Neural crest cell (in vitro differentiated cells): ENCODE measurements at places on chromosomes 7 and 10. TPM values are rescaled to one million over a fixed set of nuclear protein-coding genes. Genes with fewer than 3 reads are reported as not detected.

The TCAF2 gene
- total RNA-seq, result 0.09 and 0.11 TPM in 2 replicates

The PPP1R17 gene
- 1.2 and 1.4 TPM in 2 replicates for total RNA-seq

The NRG3 gene
- total RNA-seq, result 3.1 and 3.4 TPM in 2 replicates

The TDRD1 gene
- not detected in 2 replicates for total RNA-seq

The GSTO2 gene
- 0.27 and 0.58 TPM in 2 replicates for total RNA-seq

The IL6 gene
- total RNA-seq, result not detected in 2 replicates

DNA sequence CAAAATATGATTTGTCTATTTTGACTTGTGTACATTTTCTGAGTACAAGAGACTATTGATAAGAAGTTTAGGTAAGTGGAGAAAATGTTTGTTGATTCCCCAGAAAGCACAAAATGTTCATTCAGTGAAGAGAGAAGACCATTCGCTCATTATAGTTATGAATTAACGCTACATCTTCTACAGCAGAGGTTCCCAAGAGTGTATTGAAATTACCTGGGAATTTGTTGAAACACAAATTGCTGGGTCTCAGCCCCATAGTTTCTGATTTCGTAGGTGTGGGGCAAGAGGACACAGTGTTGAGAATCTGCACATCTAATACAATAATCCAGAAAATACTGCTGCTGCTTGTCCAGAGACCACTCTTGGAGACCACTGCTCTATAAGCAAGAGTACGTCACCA, 24.2 kb downstream of the JAZF1 start:
- no peaks in the 10 kb centered on the region for H3K27me3 ChIP-seq
- H3K4me3 ChIP-seq, result no peak overlapping the region
- no peaks in the 10 kb centered on the region for H3K36me3 ChIP-seq
- H3K27ac ChIP-seq, result no peak overlapping the region
- H3K4me1 ChIP-seq, result no peaks in the 10 kb centered on the region

- H3K4me3 ChIP-seq, result no peak overlapping the region
- no peak overlapping the region for H3K27ac ChIP-seq
- H3K36me3 ChIP-seq, result peaks cover 2% of the 10 kb centered on the region
- DNase-seq, result no peak
- peaks cover 53% of the 10 kb centered on the region for H3K27me3 ChIP-seq
Measured at GRCh38 chr7:128941323-128941890, 3.7 kb downstream of the IRF5 start.

- no peak overlapping the region for H3K4me3 ChIP-seq
- no peaks in the 10 kb centered on the region for H3K27me3 ChIP-seq
- no peaks in the 10 kb centered on the region for H3K36me3 ChIP-seq
- H3K27ac ChIP-seq, result no peak overlapping the region
- DNase-seq, result no peak
- peaks cover 8% of the 10 kb centered on the region for H3K4me1 ChIP-seq
Measured at GRCh38 chr7:18534481-18534880, 38.9 kb downstream of the HDAC9 start.

DNA sequence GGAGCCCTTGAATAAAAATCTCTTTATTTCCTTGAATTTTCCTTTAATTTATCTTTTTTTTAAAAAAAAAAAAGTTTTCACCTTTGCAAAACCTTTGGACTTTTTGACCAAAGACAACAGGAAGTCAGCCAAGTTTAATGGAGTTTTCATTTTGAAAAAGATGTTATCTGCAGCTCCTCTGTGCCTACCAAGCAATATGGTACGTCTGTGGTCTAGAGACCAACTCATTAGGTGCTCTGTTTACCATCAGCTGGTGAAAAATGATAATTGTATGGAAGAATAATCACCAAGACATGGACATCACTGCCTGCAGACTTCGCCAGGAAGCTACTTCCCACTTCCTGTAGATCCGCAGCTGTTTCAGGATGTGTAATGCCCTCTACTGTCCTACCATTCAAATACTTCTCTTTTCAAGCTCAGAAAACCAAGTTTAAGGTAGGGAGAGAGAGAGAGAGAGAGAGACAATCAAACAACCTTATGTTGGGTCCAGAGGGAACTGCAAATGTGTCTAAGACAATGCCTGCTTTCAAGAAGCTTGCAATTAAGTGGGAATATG, 18.7 kb downstream of the PLXNA4 start:
- H3K36me3 ChIP-seq, result peaks cover 7% of the 10 kb centered on the region
- peaks cover 19% of the 10 kb centered on the region for H3K4me1 ChIP-seq
- no peak overlapping the region for H3K27ac ChIP-seq
- no peak overlapping the region for H3K4me3 ChIP-seq
- no peak for DNase-seq

- no peaks in the 10 kb centered on the region for H3K27me3 ChIP-seq
- no peak overlapping the region for H3K4me3 ChIP-seq
- peaks cover 2% of the 10 kb centered on the region for H3K36me3 ChIP-seq
- H3K4me1 ChIP-seq, result peaks cover 13% of the 10 kb centered on the region
- no peak for DNase-seq
- no peak overlapping the region for H3K27ac ChIP-seq
Measured at GRCh38 chr7:38863601-38864291, 45.2 kb downstream of the VPS41 start.

DNA sequence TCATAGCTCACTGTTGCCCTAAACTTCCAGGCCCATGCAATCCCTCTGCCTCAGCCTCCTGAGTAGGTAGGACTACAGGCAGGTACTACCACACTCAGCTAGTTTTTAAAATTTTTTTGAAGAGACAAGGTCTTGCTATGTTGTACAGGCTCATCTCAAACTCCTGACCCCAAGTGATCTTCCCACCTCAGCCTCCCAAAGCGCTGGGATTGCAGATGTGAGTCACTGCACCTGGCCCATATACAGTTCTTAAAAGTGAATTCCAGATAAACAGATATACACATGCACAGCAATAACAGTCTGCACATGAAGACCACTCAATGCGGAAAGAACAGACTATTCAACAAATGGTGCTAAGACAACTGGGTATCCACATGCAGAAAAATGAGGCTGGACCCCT, 67.8 kb downstream of the SRPK2 start:
- no peak for DNase-seq
- H3K27me3 ChIP-seq, result no peaks in the 10 kb centered on the region
- peaks cover 11% of the 10 kb centered on the region for H3K36me3 ChIP-seq
- peaks cover 19% of the 10 kb centered on the region for H3K4me1 ChIP-seq
- H3K4me3 ChIP-seq, result no peak overlapping the region

GRCh38 chr7:145909991-145910513, 206.5 kb upstream of the CNTNAP2 start:
- no peaks in the 10 kb centered on the region for H3K27me3 ChIP-seq
- H3K4me3 ChIP-seq, result no peak overlapping the region
- H3K4me1 ChIP-seq, result no peaks in the 10 kb centered on the region

GRCh38 chr7:122682815-122683550, 15.9 kb downstream of the RNF133 start:
- H3K27ac ChIP-seq, result no peak overlapping the region
- no peaks in the 10 kb centered on the region for H3K27me3 ChIP-seq
- no peaks in the 10 kb centered on the region for H3K36me3 ChIP-seq
- H3K4me3 ChIP-seq, result no peak overlapping the region
- no peak for DNase-seq

GRCh38 chr7:90503367-90503766, 33.9 kb downstream of the PTTG1IP2 start:
- no peak overlapping the region for H3K4me3 ChIP-seq
- no peak overlapping the region for H3K27ac ChIP-seq
- no peaks in the 10 kb centered on the region for H3K36me3 ChIP-seq
- H3K27me3 ChIP-seq, result no peaks in the 10 kb centered on the region

- no peak overlapping the region for H3K4me3 ChIP-seq
- DNase-seq, result no peak
- H3K27ac ChIP-seq, result no peak overlapping the region
- no peaks in the 10 kb centered on the region for H3K36me3 ChIP-seq
- H3K4me1 ChIP-seq, result peaks cover 10% of the 10 kb centered on the region
Measured at GRCh38 chr10:108631332-108631731, 1292.0 kb downstream of the XPNPEP1 start.

- DNase-seq, result no peak
- peaks cover 9% of the 10 kb centered on the region for H3K4me1 ChIP-seq
Measured at GRCh38 chr7:885893-886625, 9.7 kb downstream of the GET4 start.

- H3K36me3 ChIP-seq, result no peaks in the 10 kb centered on the region
- no peak for DNase-seq
- H3K4me3 ChIP-seq, result no peak overlapping the region
Measured at GRCh38 chr10:30583778-30584415, 45.7 kb downstream of the LYZL2 start.

DNA sequence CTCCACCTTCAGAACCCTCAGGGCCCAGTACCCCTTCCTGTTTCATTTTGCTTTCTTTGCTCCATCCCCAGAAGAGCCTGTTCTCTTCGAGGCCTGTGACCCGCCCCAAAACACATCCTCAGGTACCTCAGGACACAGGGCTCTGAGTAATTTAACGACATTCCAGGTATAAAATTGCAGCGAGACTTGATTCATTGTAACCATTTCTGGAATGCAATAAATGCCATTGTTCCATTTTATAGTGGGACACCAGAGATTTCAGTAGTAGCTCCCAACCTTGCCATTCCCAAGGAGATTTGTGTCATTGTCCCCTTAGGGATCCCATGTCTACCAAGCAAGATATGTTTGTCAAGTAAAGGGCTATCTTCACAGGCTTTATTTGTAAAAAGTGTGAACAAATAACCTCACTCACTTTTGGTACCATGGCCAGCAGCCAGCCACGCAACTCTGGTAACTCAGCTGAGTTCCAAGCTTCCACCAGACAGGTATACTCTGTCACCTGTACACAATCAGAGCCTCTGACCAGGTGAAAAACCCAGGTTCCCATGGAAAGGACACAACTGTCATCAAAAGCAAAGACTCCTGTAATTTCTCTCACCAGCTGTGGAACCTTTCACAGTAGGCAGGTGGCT, 441.3 kb downstream of the PLXNA4 start:
- peaks cover 9% of the 10 kb centered on the region for H3K4me1 ChIP-seq
- H3K27me3 ChIP-seq, result no peaks in the 10 kb centered on the region
- peaks cover 4% of the 10 kb centered on the region for H3K36me3 ChIP-seq
- no peak overlapping the region for H3K27ac ChIP-seq

DNA sequence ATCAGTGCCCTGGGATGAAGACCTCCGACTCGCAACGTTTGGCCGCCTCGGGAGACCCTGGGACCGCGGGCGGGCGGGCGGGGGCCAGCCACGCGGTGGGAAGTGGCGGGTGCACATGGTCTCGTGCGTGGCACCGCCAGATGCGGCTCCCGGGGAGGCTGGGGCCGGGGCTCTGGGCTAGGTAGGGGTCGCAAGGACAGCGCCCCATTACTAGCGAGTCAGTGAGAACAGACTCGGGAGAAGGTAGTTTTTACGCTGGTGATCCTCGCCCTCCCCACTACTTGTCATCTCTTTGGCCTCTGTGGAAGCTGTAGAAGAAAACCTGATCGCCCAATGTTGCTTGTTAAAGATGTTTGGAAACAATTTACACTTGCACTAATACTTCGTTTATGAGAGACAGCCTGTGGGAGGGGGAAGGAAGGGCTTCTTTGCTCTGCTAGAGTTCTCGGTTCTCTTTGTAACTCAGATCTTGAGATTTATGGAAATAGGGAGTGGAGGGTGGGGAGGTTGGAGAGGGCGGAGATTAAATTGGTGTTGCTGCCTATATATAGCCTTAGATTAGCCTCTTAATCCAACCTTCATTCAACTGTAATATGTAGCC, 591 bp downstream of the BZW2 start:
- H3K27ac ChIP-seq, result no peak overlapping the region
- no peaks in the 10 kb centered on the region for H3K27me3 ChIP-seq
- H3K36me3 ChIP-seq, result no peaks in the 10 kb centered on the region

DNA sequence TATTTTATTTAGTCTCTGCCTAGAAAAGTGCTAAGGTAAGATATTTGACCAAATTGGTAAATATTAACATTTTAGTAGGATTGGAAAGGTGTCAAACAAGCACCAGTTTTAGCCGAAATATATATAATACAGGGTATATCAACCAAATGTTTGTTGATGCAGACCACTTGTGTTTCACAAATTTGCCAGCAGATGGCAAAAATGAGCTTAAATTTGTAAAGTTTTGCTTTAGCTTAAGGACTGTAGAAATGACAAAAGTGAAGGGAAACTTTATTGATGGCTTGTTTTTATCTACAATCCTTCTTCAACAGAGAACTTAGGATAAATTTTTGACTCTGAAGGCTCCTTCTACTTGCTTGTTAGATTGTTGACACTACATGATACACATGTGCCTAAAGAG, 4.8 kb upstream of the POLR1F start:
- peak overlapping the region; percentile 52 for H3K4me3 ChIP-seq
- DNase-seq, result peak; percentile 38
- peaks cover 15% of the 10 kb centered on the region for H3K27me3 ChIP-seq
- H3K27ac ChIP-seq, result no peak overlapping the region
- peaks cover 6% of the 10 kb centered on the region for H3K4me1 ChIP-seq
- H3K36me3 ChIP-seq, result no peaks in the 10 kb centered on the region

DNA sequence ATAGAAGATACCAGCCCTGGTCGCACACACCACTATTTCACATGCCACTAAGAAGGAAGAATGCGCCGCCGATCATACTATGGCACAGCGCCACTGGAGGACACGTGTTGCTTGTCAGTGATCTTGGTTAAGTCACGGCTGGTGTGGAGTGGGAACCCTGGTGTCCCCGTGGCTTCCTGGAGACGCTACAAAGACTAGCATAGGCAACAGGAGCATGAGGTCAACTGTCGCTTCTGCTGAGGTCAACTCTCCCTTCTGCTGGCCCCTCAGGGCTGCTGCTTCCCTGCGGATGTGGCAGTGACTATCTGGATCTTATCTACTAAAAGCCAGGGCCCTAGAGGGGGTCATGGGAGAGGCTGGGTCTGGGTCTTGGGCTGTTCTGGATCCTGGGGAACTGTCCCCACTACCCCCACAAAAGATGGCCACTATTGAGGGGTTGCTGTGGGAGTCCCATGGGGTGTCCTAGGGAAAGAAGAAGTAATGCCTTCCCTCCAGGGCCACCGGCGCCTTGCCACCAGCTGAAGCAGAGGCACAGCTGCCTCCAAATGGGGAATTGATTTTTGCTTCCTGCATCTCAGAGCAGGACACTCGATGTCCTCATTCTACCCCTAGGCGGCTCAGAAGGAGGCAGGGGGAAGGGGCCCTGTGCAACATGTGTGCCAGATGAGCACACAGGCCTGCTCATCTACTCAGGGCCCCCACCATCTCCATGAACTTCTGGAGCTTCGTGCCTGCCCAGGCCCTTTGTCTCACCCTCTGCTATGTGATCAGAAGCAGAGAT, 76.6 kb upstream of the PPIF start:
- peak overlapping the region; percentile 19 for H3K27ac ChIP-seq
- H3K4me1 ChIP-seq, result peaks cover 65% of the 10 kb centered on the region
- DNase-seq, result no peak
- H3K27me3 ChIP-seq, result no peaks in the 10 kb centered on the region
- peak overlapping the region; percentile 33 for H3K4me3 ChIP-seq

- peaks cover 37% of the 10 kb centered on the region for H3K27me3 ChIP-seq
- DNase-seq, result no peak
- H3K36me3 ChIP-seq, result no peaks in the 10 kb centered on the region
- H3K4me1 ChIP-seq, result no peaks in the 10 kb centered on the region
- H3K27ac ChIP-seq, result no peak overlapping the region
Measured at GRCh38 chr7:128729494-128729893, 9.7 kb upstream of the CALU start.

- H3K27ac ChIP-seq, result no peak overlapping the region
- H3K36me3 ChIP-seq, result peaks cover 16% of the 10 kb centered on the region
- H3K4me1 ChIP-seq, result no peaks in the 10 kb centered on the region
- H3K27me3 ChIP-seq, result no peaks in the 10 kb centered on the region
- no peak overlapping the region for H3K4me3 ChIP-seq
Measured at GRCh38 chr10:1102416-1102815, 46.2 kb downstream of the WDR37 start.
